SK-N-SH (cell line): ENCODE measurements at places on chromosomes 7 and 10. TPM values are rescaled to one million over a fixed set of nuclear protein-coding genes. Genes with fewer than 3 reads are reported as not detected.
A peak's percentile ranks its signal among the peaks of the same experiment; 100 is the strongest.

Gene NUTM2A
- 0.38 and 0.42 TPM in 2 replicates for polyA plus RNA-seq

Gene AHR
- 0.13 TPM in 1 of 2 replicates, not detected in the other for polyA plus RNA-seq

Gene ERVW-1
- polyA plus RNA-seq = not detected in 2 replicates

Gene SLC16A12
- 0.13 TPM in 2 replicates for polyA plus RNA-seq

GRCh38 chr10:28082316-28082715, 83.4 kb upstream of the ODAD2 start:
- no peaks in the 10 kb centered on the region for H3K36me3 ChIP-seq
- H3K27ac ChIP-seq = no peak overlapping the region
- H3K4me1 ChIP-seq = no peaks in the 10 kb centered on the region
- no peak overlapping the region for H3K4me3 ChIP-seq
- no peak for DNase-seq

GRCh38 chr10:26085549-26085948, 131.0 kb upstream of the GAD2 start:
- no peaks in the 10 kb centered on the region for H3K27me3 ChIP-seq
- no peak overlapping the region for H3K27ac ChIP-seq
- no peak overlapping the region for H3K4me3 ChIP-seq
- no peak for DNase-seq
- no peaks in the 10 kb centered on the region for H3K36me3 ChIP-seq
- no peaks in the 10 kb centered on the region for H3K4me1 ChIP-seq

- no peak overlapping the region for H3K4me3 ChIP-seq
- DNase-seq = peak; percentile 22
- no peaks in the 10 kb centered on the region for H3K27me3 ChIP-seq
- H3K36me3 ChIP-seq = no peaks in the 10 kb centered on the region
Observed at GRCh38 chr7:391961-392524, 102.1 kb downstream of the FOXL3 start.

DNA sequence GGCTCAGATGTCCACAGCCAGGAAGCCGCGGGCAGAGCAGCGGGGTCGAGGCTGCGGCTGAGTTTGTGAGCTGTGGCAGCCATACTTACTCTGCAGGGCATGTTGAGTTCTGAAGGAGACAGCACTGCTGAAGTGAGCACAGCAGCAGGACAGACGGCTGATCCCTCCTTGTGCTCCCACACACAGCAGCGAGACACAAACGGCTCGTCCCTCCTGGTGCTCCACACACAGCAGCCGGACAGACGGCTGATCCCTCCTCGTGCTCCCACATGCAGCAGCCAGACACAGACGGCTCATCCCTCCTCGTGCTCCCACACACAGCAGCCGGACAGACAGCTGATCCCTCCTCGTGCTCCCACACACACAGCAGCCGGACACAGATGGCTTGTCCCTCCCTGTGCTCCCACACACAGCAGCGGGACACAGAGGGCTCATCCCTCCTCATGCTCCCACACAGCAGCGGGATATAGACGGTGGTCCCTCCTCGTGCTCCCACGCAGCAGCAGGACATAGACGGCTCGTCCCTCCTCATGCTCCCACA, 305.1 kb downstream of the PTPRN2 start:
- no peak overlapping the region for H3K4me3 ChIP-seq
- H3K36me3 ChIP-seq = no peaks in the 10 kb centered on the region
- no peak overlapping the region for H3K27ac ChIP-seq
- DNase-seq = no peak

DNA sequence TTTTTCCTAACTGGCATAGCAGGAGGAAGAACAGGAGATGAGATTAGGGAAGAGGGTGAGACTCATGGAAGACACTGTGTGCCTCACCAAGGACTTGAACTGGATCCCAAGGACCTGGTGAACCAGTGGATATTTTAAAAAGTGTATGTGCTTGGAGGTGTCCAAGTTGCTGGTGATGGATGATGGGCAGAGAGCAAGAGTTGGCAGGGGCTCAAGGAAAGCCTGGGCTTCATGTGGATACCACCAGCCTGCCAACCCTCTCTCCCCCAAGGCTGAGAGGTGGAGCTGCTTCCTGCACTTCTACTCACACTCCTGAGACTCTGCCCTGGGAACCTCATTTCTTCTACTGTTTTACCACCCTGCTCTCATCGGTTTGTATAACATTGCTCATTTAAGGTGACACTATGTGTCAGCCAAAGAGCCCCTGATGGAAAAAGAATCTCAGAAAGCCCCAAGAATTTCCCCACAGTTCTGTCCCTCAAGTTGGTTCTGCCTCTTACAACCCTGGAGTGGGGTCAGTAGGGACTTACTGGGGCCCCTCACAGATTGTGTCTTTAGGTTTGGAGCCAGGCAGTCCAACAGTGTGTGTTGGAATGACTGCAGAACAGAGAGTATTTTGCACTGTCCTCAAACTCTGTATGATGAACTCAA, 56.2 kb upstream of the PDCD4 start:
- H3K4me1 ChIP-seq = peaks cover 29% of the 10 kb centered on the region
- H3K4me3 ChIP-seq = no peak overlapping the region
- no peaks in the 10 kb centered on the region for H3K27me3 ChIP-seq
- H3K27ac ChIP-seq = no peak overlapping the region

DNA sequence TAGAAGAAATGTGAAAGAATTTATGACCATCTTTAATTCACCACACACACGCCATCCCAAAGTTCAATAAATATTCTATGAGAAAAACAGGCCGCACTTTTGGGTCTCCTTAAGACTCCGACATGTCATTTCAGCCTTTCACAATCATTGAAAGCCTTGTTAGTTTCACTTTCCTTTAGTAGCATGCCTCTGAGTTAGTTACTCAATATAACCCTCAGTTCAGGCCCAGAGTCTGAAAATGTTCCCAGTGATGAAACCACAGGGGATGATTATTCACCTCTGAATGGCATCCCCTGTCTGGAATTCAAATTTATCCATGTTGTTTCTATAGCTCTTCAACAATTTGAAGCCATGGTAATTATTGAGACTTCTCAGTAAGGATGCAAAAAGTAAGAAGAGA, 278.1 kb upstream of the NRP1 start:
- no peak overlapping the region for H3K4me3 ChIP-seq
- H3K27ac ChIP-seq = no peak overlapping the region
- H3K4me1 ChIP-seq = no peaks in the 10 kb centered on the region
- no peaks in the 10 kb centered on the region for H3K27me3 ChIP-seq
- no peak for DNase-seq
- no peaks in the 10 kb centered on the region for H3K36me3 ChIP-seq

DNA sequence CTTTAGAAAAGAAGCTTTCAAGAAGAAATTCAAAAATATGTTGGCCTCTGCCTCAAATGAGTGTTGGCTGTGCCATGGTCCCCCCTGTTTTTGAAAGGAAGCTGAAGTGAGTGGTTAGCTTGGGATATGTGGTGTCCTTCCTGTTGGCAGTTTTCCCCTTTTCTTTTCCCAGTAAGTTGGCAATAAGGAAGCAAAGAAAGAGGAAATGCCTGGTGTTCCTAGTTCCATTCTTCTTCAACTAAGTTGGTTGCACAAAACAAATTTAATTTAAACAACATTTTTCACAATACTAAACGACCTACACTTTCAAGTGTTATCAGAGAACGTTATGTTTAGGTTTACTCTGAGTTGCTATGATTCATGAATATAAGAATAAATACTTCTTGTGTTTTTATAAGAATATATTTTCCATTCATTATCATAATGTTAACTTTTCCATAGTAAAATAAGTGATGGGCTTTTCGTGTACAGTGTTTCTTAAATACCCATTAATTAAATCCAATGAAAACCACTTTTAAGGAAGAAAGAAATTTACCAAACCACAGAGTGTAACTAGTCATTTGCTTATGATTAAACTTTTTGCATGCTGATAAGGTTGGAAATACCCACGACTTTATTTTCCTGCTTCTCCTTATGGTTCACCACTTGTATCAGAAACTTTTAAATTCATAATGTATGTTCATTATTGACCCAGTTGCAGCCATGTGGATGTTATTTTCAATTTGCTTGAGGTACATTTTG, 7.7 kb downstream of the HDAC9 start:
- H3K36me3 ChIP-seq = no peaks in the 10 kb centered on the region
- no peak overlapping the region for H3K4me3 ChIP-seq
- H3K27ac ChIP-seq = no peak overlapping the region

DNA sequence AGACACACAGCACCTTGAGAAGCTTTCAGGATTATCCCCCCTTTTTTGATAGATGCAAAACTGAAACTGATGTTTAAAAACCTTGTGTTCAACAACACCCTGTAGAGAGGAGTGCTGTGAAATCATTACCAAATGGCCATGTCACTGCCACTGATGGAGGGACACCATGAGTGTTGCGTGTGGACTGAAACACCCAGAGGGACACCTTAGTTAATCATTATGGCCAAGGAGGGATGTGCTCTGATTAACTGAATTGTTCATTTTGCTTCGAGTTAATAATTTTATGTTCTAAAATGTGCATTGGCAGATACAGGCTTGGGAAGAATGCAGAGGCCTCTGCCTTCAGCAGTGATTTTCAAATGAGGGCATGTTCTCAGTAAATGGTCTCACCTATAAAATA, 226.0 kb downstream of the KLF6 start:
- H3K27me3 ChIP-seq = no peaks in the 10 kb centered on the region
- no peak for DNase-seq
- no peaks in the 10 kb centered on the region for H3K4me1 ChIP-seq
- no peaks in the 10 kb centered on the region for H3K36me3 ChIP-seq
- no peak overlapping the region for H3K27ac ChIP-seq

- H3K4me1 ChIP-seq = peaks cover 10% of the 10 kb centered on the region; the same call in 1 of the 2 replicates
- no peak overlapping the region for H3K4me3 ChIP-seq
- H3K27me3 ChIP-seq = no peaks in the 10 kb centered on the region; the same call in 1 of the 2 replicates
- H3K36me3 ChIP-seq = no peaks in the 10 kb centered on the region
- DNase-seq = no peak
Observed at GRCh38 chr10:47054974-47055373, 143.7 kb downstream of the PTPN20 start.

- no peak overlapping the region for H3K4me3 ChIP-seq
- H3K27ac ChIP-seq = no peak overlapping the region
- H3K27me3 ChIP-seq = no peaks in the 10 kb centered on the region
Observed at GRCh38 chr10:59829601-59830000, 76.3 kb upstream of the MRLN start.

GRCh38 chr7:121954803-121955202, 81.8 kb downstream of the PTPRZ1 start:
- H3K27ac ChIP-seq = no peak overlapping the region
- DNase-seq = no peak
- no peaks in the 10 kb centered on the region for H3K4me1 ChIP-seq
- peaks cover 17% of the 10 kb centered on the region for H3K27me3 ChIP-seq
- H3K4me3 ChIP-seq = no peak overlapping the region

- no peak for DNase-seq
- H3K4me1 ChIP-seq = no peaks in the 10 kb centered on the region
- no peak overlapping the region for H3K27ac ChIP-seq
- no peaks in the 10 kb centered on the region for H3K36me3 ChIP-seq
- no peaks in the 10 kb centered on the region for H3K27me3 ChIP-seq
Observed at GRCh38 chr7:97043281-97043680, 18.6 kb upstream of the DLX5 start.

- H3K27me3 ChIP-seq = no peaks in the 10 kb centered on the region
- DNase-seq = peak; percentile 1
- H3K4me3 ChIP-seq = no peak overlapping the region
- no peaks in the 10 kb centered on the region for H3K36me3 ChIP-seq
Observed at GRCh38 chr7:9124320-9124719, 690.9 kb downstream of the NXPH1 start.

DNA sequence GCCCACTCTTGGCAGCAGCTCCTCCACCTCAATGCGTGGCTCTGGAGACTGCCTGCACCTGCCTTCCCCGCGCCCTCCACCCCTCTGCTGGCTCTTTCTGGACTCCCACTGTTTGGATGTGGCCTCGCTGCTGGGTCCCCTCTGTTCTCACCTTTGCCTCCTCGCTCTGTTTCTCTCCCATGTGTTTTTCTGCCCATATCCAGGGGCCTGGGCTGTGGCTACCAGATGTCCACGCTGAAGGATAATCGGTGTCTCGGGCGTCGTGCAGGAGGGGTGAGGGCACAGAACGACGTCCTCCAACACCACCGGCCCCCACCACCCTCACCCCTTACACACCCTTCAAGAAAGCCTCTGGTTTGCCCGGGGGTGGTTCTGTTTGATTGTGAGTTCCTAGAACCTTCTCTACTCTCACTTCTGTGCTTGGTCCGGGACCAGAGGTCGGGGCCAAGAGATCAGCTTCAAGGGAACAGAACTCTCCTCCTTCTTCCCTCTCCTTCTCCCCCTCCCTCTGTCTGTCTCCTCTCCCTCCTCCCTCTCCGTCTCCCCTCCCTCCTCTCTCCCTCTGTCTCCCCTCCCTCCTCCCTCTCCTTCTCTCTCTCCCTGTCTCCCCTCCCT, 31.7 kb downstream of the AP5Z1 start:
- H3K27ac ChIP-seq = no peak overlapping the region
- no peak overlapping the region for H3K4me3 ChIP-seq
- no peak for DNase-seq
- no peaks in the 10 kb centered on the region for H3K36me3 ChIP-seq
- H3K4me1 ChIP-seq = no peaks in the 10 kb centered on the region

DNA sequence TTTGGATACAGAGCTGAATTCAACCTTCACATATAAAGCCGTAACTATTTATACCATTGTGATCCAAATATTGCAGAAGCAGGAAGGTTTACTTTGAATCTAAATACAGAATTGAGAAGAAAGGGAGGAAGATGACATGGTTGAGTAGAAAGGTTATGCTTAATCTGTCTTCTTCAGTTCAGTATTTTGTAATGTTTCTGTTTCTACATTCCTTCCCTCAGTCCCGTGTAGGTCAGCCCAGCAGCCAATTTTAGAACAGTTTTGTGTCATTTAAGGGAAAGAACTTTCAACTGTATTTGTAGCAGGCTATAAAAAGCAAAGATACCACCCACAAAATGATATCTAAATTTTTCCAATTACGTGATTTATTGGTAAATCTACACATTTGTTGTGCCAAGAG, 97.4 kb downstream of the CPED1 start:
- DNase-seq = no peak
- H3K36me3 ChIP-seq = no peaks in the 10 kb centered on the region
- H3K27me3 ChIP-seq = no peaks in the 10 kb centered on the region
- peak overlapping the region; percentile 78 for H3K27ac ChIP-seq
- peaks cover 42% of the 10 kb centered on the region for H3K4me1 ChIP-seq
- H3K4me3 ChIP-seq = no peak overlapping the region

GRCh38 chr10:58152673-58153263, 114.9 kb downstream of the IPMK start:
- no peaks in the 10 kb centered on the region for H3K36me3 ChIP-seq
- no peaks in the 10 kb centered on the region for H3K4me1 ChIP-seq
- DNase-seq = peak; percentile 41
- H3K27me3 ChIP-seq = no peaks in the 10 kb centered on the region
- H3K4me3 ChIP-seq = no peak overlapping the region

DNA sequence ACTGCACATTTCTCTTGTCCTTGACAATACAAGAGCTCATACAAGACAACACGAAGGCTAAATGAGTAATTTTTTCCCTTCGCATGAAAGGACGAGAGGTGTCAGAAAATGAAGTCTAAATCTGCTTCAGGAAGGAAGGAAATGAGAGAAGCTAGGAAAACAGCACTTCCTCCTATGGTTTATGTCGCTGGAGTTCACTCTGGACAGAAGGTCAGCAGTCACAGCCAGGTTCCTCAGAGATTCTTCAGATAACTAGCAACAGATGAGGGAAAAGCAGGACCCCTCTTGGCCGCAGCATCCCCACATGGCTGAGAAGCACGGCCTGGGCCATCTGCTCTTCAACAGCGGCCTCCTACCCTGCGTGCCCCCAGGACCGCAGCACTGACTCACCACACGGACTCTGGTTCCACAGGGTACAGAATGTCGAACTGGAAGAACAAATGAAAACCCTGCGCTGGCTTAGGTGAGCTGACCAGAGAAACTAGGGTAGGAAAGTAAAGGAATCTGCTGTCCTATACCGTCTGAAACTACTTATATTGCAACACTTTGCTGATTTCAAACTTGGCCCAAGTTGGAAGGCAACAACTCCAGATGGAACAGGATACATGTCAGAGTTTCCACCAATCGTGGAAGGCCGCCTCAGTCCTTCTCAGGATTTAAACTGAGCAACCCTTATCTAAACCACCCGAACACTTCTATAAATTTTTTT, 26.3 kb downstream of the DNMBP start:
- peak; percentile 73 for DNase-seq
- H3K27ac ChIP-seq = peak overlapping the region; percentile 79
